ENCODE measurements at places on chromosomes 7 and 10.

DNA sequence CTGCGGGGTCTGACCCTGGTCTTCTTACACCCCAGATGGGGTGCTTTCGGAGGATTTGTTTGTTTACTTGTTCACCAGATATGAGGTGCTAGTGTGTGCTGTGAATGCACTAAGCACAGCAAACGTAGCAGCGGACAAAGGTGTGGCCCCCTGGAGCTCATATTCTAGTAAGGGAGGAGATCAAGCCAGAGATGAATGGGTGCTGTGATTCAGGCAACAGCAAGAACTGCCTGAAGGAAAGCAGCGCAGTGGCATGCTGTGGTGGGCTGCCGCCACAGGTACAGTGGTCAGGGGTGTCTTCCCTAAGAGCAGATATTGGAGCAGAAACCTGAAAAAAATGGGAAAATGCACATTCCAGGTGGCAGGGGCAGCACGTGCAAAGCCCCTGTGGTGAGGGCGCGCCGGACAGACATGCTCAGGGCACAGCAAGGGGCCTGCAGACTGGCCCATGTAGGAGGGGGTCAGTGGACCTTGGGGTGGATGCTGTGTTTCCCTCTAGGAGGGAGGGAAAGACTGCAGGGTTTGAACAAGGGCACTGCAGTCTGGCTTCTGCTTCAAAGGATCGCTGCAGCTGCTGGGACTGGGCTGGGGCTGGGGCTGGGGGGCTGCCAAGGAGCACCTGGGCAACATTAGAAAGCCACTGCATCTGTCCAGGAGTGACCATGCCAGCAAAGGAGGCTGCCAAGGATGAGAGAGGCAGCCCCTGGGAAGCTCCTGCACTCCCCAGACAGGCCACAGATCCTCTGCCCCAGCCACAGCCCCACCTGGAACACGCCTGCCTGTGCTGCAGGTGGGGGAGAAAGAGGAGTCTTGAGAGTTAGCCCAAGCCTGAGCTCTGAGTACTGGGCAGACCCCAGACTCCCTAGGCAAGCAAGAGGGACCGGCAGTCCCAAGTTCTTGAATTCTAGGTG is 927 bp upstream of the DEPP1 start:
- DNase-seq = no peak

- no peak for DNase-seq
These were observed 10.3 kb upstream of the AOC1 start for GRCh38 chr7:150842018-150842417.

GRCh38 chr10:15439341-15439842 is 68.3 kb upstream of the FAM171A1 start:
- no peak for DNase-seq

- DNase-seq = no peak
These were observed 206.8 kb upstream of the HABP2 start for GRCh38 chr10:113345826-113346624.

DNA sequence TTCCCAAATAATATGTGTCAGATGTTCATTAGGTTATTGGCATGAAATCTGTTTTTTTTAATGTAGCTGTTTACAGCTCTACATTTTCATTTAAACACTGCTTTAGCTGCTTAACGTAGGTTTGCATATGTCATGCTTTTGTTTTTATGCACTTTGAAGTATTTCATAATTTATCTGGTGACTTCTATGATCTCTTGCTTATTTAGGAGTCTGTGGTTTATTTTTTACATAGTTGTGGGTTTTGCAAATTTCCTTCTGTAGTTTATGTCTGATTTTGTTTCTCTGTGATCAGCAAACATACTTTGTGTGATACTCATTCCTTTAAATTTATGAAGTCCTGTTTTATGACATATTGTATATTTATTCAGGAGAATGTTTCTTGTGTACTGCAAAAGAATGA is 606.5 kb upstream of the PFKP start:
- no peak for DNase-seq

- DNase-seq = no peak
These were observed 57.7 kb upstream of the DNAJB6 start for GRCh38 chr7:157278791-157279724.

DNA sequence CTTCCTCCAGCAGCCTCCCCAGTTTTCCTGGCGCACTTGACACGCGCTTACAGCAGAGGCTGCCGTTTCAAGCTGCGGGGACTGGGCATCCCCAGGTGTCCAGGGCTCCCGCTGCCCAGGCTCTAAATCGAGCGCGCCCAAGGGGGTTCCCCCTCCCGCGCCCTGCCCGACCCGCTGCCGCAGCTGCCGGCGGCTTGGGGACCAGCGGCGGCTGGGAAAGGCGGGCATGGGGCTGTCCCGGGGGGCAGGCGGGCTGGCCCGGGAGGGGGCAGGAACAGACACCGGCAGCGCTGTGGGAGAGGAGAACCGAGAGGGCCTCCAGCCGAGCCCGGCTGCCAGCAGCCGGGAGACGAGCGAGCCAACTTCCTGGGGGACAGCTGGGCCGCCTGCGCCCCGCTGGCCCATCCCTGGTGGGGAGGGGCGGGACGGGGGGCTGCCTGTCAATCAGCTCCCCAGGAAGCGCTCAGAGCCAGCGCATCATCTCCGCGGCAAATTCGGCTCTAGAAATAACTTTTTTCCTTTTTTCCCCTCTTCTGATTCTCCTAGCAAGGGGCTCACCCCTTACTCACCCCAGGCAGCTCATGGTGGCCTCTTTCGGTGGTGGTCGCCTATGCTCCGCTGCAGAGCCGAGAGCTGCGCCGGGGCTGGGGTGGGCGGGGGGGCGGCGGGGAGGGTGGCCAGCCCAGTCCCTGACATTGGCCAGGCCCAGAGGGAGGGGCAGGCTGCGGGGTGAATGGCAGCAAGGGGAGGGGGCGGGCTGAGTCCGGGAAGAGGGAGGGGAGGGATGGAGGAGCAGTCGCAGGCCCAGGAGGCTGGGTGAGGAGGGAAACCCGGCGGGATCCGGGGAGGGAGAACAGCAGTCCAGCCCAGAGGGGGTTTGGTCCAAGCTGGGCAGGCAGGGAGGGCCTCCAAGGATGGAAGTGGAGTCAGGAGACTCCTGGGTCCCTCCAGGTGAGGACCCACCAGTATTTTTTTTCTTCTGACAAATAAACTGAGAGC is 14.7 kb downstream of the GRID2IP start:
- DNase-seq = no peak

DNA sequence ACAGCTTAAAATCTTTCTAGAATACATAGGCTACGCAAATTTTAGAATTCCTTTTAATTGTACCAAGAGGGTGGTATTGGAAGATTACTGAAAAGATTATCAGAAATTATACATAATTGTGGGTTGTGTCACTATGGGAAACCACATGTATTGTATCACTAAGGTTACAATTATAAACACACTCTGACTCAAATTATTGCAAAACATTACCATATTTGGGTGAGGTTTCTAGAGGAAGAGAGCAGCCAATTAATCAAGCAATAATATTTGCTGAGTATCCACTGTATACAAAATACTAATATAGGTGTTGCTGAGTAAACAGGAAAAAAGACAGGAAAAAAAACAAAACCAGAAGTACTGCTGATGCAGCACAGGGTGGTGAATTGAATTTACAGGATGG is 3.1 kb upstream of the CAPZA2 start:
- no peak for DNase-seq

- DNase-seq = peak; percentile 41
These were observed 82.3 kb upstream of the GPR26 start for GRCh38 chr10:123583639-123584418.

DNA sequence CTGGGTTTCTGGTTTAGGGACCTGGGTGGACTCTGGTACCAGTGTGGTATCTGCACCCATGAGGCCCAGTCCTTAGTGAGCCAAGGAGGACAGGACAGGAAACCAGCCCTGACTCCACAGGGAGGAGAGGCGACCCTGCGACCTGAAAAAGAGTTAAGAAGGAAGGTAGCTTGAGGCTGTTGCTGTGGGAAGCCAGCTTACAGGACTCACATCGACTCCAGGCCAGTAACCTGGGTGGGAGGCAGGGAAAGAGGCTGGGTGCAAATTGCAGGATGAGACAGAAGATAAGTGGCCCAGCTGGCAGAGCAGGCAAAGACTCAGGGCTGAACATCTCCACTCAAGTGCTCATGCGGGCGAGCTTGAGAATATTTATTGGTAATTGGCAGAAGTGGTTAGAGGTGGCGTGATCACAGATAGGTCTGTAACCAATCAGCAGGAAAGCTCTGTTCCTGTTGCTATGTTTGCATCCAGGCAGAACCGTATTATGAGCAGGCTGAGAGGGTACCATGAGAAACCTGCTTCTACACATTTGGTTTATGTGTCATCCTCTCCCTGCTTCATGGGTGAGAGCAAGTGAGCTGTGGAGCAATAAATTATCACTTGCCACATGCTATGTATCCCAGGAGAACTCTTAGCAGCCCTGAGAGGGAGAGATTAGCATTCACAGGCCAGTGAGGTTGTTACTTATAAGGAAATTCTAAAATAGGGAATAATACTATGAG is 11.0 kb downstream of the TLL2 start:
- DNase-seq = peak; percentile 89

GRCh38 chr10:128173386-128173785 is 47.2 kb upstream of the MKI67 start:
- no peak for DNase-seq

DNA sequence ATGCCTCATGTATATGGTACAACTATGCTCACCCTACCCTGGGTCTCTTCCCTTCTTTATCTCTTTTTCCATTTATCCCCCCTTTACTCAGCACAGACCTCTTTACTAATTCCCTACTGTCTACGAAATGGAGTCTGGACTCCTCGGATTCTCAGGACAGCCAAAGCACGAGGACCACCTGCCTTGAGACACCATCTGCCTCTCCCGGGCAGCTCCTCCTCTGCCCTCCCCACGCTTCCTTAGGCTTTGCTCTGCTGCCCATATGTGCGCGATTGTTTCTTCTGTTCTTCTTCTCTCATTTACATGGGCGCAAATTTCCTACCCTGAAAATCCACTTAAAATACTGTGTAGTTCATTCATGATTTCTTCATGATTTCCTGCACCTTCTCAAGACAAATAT is 62.7 kb upstream of the STK17A start:
- DNase-seq = no peak

- no peak for DNase-seq
These were observed 94.0 kb downstream of the MBL2 start for GRCh38 chr10:52678611-52679010.

GRCh38 chr7:128108129-128108528 is 76.9 kb upstream of the LRRC4 start:
- DNase-seq = no peak

GRCh38 chr10:60664859-60665258 is 113.4 kb upstream of the CDK1 start:
- DNase-seq = no peak

DNA sequence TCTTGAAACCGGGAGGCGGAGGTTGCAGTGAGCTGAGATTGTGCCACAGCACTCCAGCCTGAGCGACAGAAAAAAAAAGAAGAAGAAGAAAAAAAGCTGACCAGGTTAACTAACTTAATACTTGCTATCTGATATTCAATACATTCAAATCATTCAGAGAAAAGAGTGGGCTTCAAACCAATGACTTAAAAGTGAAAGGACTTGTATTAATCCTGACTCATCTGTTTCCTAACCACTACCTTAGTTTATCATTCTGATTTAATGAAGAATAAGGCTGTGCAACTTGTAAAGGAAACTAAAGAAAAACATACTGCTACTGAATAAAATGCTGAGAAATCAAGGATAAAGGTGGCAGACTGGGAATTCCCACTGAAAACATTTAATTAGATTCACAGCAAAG is 128.4 kb downstream of the NRBF2 start:
- no peak for DNase-seq

- no peak for DNase-seq
These were observed 29.8 kb downstream of the PLAU start for GRCh38 chr10:73940634-73941221.

GRCh38 chr7:99011706-99012404 is 132.1 kb downstream of the SMURF1 start:
- no peak for DNase-seq

DNA sequence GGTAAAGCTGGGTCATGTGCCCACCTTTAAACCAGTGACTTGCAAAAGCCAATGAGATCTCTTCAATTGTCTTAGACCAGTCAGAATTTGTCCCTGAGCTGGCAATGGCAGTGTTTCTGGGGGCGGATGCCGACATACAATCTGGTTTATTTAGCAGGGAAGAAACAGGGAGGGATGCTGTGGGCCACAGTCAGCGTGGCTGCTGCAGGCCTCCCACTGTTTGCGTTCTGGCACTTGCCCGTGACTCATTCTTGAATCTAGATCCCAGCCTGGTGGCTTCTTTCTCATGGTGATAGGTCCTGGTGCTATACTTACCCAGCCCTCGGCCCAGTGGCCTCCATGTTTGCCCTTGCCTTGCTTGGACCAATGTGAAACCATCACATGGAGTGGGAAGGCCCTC is 3.1 kb upstream of the CPA1 start:
- DNase-seq = no peak

- DNase-seq = no peak
These were observed 130.7 kb upstream of the NOBOX start for GRCh38 chr7:144534196-144534595.

DNA sequence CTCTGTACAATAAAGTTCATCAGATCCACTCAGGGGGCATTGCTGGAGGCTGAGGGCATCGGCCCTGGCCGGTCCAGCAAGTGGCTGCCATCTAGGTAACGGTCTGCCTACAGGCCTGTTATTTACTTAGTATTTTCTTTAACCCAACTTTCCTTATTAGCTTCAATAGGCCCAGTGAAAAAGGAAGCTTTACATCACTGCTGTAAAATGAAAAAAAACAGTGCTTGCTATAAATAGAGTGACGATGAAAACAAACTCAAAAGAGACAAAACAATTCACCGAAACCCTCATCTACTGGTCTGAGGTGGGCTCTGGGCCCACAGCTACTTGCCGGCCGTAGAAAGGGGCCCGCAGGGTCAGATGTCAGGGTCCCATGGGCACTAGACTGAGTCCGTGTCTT is 192.5 kb downstream of the ELFN1 start:
- DNase-seq = no peak

DNA sequence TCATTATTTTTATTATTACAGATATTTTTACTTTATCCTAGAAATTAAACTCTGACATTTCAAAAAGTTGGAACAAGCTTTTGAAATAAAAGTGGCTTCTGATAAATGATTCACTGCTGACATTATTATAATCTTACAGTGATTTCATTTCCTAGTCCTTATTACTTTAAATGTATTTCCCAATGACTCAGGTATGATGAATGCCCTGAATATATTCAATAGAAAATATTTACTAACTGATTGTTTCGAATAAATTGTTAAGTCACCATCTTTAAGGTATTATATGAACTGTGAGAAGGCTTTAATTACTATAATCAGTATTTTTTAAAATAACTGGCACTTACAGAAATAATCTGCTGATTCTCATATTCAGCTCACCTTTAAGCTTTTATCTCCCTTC is 21.6 kb downstream of the DKK1 start:
- no peak for DNase-seq

Data from DMS79 (cell line).